ENCODE measurements at places on chromosomes 16 and 17.

GRCh38 chr17:2195729-2196128 lies 107.9 kb downstream of the SMG6 start:
- no peak for DNase-seq

DNA sequence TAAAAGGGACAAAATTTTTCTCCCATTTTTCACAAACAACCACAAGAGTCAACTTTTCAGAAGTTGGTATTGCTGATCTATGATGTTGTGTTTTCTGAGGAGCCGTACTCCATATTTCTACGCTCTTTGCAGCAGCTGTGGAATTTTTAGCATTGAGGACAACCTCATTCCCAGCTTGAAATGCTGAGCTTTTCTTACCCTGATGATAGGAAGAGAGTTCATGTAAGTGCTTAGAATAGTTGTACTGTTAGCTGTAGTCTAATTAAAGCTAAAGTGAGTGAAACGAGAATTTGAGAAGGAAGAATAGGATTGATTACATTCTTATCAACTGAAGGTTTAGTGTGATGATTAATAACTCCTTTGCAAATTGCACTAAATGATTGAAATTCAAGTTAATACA lies 72.3 kb downstream of the NF1 start:
- no peak for DNase-seq

- no peak for DNase-seq
These were observed 5.7 kb downstream of the CDC42EP4 start for GRCh38 chr17:73305845-73306836.

DNA sequence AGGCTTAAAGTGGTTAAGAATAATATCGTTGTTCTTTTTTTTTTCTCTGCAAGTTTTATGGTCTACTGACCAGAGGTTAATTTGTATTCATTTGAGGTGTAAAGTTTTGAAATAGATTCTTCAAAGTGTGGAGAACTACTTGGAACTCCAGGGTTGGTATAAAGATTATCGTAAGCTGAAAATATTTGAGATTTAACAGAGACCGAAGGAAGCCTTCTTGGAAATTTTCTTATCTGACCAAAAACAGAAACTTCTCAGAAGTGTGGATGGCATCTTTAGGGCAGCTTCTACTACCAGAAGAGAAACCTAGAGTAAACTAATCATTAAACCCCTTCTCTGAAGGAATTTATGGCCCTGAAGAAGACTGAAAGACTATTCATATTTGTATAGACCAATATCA lies 206.8 kb upstream of the MON1B start:
- no peak for DNase-seq

DNA sequence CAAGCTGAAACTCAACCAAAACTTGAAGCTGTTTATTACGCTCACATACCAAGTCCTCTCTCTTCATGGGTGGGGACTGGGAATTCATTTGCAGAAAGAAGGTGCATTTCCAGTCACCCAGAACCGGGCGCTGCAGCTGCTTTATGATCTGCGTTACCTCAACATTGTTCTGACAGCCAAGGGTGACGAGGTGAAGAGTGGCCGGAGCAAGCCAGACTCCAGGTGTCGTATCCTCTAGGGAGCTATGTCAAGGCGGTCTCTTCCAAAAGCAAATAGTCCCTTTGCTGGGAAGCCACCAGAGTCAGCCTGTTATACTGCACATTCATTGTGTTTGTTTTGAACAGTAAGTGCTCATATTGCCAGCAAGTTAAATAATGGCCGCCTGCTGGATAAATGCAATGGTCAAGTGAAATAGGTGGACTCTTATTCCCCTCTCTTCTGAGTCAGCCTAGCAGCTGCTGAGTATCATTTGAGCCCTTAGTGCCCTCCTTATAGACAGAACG lies 12.7 kb downstream of the COG1 start:
- DNase-seq = no peak

DNA sequence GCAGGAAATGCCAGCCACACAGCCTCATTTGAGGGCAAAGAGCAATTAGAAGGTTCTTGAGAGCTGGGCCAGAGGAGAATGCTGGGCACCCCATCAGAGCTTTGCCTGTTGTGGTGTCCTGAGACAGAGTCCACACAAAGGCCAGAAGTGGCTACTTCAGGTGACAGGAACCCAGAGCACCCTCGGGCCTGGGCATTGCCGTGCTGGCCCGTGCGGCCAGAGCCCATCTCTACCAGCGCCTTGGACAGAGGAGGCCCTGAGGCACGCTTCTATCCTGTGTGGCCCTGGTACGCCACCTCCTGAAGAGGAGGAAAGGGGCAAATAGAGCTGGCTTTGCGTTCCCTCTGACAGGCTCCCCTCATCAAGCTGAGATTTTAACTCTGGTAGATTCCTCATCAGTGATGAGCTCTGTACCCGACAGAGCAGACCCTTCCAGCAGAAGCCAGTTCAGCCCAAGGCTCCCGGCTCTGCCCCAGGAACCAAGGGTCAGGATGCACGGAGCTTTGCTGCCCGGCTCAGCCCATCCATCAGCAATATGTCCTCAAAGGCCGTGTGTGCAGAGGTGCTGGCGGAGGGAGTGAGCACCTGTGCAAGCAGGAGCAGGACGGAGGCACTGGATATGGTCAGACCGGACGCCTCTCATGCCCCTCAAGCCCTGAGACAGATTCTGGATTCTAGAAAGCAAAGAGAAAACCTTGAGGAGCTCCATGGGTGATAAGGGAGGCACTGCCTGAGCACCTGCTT lies 3.4 kb upstream of the RASD1 start:
- DNase-seq = no peak

DNA sequence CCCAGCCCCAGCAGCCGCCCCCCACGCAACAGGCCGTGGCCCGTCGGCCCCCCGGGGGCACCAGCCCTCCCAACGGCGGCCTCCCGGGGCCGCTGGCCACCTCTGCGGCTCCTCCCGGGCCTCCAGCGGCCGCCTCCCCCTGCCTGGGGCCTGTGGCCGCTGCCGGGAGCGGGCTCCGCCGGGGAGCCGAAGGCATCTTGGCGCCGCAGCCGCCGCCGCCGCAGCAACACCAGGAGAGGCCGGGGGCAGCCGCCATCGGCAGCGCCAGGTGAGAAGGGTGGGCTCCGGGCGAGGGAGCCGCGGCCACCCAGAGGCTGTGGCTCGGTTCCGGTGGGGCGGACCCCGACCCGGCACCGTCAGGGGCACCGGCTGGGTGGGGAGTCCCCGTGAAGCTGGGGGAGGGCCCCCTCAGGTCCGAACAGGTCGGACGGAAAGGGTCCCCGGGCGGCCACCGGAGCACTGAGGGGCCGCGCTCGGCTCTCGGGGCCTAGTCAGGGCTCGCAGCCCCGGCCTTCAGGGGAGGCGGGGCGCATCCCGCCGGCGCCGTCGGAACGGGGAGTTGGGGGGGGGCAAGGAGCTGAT lies 583 bp downstream of the ATXN2L start:
- no peak for DNase-seq

DNA sequence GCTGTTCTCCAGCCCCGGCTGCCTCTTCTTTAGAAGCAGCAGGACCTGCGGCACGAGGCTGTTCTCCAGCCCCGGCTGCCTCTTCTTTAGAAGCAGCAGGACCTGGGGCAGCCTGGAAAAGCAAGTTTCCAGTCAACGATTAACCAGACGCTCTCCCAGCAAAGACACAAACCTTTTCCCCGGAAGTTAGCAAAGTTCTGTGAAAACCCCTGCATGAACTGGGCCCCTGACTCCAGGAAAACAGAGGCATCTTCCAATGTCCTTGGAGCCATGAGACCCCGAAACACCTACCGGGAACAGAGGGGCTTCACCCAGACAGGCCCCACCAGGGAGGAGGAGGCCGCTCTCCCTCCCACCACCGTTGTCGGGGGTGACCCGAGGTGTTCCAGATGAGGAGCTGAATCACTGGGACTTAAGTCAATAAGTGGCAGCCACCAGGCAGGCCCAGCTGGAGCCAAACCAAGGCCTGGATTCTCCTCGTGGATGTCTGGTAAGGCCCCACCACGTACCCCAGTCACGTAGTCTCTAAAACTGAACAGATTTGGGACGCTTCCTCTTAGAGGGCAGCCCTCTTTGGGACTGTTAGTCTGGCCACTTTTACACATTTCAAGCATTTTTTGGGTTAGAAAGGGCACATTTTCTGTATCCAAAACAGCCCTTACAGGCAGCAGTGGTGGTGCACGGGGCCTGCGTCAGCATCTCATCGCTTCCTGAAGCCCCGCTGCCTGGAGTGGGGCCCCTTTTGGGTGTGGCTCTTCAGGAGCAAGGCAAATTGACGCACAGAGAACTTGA lies at the start of gene RPH3AL:
RPH3AL (minus strand) TSS at position 387 of the 792 bp plus-strand sequence. CDS start 25,264 bp downstream, outside the sequence.
- DNase-seq = no peak

DNA sequence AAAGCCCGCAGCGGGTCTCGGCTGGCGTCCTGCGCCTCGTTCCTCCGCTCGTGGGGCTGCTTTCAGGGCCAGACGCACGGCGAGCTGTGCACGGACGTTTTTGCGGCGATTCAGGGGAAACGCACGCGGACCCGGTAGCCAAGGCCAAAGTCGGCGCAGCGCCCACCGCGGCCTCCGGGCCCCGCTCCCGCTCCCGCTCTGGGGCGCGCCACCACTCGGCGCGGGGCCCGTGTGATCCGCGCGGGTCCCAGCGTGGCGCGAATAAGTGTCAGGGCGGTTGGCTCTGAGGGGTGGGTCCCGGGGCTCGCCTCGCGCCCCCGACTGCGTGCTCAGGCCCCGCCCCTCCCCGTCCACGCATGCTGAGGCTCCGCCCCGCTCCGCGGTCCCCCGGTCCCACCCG lies 694 bp upstream of the TBCD start:
- no peak for DNase-seq

- DNase-seq = no peak
These were observed 87.7 kb downstream of the MRM3 start for GRCh38 chr17:869567-870525.

- no peak for DNase-seq
These were observed 298.1 kb downstream of the CEP112 start for GRCh38 chr17:65893692-65894279.

DNA sequence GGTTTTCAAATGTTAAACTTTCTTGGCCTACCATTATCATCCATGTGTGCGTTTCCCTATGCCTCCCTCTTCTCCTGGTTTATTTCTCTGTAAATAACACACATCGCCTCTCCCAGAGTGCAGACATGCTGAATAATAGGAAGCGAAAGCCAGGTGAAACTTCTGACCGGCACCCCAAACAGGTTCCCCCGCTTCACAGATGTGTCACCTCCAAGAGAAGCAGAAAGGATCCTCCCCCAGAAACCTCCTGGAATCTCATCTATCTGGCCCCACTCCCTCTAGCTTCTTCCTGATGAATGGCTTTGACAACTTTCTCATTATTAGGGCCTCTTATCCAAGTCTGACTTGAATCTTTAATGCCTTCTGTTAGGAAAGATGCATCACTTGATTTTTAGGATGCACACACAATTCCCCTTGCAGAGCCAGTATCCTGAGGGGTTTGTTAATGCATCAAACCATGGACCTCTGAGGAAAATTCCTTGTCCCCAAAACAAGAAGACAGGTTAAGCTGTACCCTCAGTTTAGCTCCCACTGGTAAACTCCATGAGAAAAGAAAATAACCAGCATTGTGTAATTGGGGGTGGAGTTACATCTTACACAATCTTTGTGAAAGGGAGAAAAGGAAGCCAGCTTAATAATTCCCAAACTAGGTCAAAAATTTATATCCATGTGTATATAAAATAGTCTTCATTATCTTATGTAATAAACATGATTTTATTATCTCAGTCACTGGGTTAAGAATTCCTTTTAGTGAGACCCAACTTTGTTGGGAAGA lies 20.1 kb upstream of the HYDIN start:
- DNase-seq = no peak

- no peak for DNase-seq
These were observed 172.7 kb upstream of the CCL2 start for GRCh38 chr17:34082404-34082803.

GRCh38 chr17:32527146-32527545 lies 40.4 kb downstream of the CDK5R1 start:
- DNase-seq = no peak

DNA sequence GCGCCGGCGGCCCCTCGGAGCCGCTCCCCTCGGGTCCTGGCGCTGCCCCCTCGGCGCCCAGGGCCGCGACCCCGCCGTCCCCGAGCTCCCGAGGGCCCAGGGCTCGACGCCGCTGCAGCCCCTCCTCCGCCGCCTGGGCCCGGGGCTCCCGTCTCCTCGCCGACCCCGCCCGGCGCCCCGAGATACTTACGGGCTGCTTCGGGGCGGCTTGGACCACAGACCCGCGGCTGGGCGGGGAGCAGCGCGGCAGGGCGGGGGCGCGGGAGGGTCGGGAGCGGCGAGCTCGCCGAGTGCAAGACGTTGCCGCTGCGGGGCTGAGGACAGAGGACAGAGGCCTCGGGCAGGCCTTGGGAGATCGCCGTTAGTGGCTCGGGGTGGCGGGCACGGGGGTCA lies 290 bp downstream of the TOB1 start:
- peak; percentile 66 for DNase-seq

GRCh38 chr17:73498176-73498575 lies 146.1 kb downstream of the SDK2 start:
- DNase-seq = no peak

DNA sequence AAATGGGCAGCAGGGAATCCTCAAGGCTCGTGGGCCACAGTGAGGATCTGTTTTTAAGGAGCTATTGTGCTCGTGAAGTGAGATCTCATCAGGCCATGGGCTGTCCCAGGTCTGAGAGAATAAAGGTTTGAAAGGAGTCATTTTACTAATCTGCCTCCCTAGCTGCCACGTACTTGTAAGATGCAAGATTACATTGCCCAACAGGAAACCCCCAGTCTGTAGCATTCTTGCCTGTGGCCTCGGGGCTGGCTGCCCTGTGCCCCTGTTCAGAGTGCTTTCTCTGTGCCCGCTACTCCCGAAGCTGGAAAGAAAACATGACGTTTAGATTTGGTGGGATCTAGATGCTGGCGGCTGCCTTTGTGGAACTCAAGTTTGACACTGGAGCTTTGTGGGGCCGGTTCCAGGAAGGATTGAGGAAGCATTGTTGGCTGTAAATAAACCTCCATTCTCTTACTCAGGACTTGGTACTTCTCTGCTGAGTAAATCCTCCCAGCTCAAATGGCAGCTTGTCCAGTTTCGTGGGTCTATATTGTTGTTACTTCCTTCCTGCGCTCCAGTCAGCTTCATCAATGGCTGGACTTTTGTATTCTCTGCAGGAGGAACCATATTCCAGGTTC lies 21.2 kb downstream of the SAP30BP start:
- peak; percentile 19 for DNase-seq

- no peak for DNase-seq
These were observed 14.6 kb downstream of the SLC13A2 start for GRCh38 chr17:28487881-28488532.
